Muscle of leg (tissue), 16 donors: ENCODE measurements at places on chromosomes 7 and 10.

DNA sequence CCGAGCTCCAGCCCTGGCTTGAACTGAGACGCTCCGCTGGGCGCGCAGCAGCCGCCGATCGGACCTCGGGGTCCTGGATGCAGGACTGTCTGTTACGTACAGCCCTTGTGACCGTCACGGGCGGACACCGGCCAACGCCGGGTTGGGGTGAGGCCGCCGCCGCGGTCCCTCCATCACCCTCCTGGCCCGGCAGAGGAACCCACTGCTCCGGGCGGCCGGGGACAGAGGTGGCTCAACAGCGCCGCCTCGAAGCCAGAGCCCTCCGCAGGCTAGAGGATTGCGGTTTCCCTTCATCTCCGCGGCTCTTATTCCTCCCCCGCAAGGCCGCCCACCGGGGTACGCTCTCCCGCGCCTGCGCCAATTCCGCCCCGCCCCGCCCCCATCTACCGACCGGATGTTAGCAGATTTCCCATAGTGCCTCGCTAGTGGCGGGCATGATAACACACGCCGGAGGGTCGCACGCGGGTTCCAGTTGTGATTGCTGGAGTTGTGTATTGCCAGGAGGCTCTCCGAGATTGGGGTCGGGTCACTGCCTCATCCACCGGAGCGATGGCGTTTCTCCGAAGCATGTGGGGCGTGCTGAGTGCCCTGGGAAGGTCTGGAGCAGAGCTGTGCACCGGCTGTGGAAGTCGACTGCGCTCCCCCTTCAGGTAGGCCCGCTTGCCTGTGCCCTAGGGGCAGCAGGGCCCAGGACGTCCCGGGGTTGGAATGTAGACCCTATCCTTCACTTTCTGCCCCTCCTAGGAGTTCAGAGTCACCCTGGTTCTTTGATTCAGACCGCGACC lies at the start of gene TFAM:
Gene TFAM (plus strand): TSS at position 412 of the 785 bp plus-strand sequence. CDS start 138 bp downstream, at position 550.
- DNase-seq: peak; percentile 97

DNA sequence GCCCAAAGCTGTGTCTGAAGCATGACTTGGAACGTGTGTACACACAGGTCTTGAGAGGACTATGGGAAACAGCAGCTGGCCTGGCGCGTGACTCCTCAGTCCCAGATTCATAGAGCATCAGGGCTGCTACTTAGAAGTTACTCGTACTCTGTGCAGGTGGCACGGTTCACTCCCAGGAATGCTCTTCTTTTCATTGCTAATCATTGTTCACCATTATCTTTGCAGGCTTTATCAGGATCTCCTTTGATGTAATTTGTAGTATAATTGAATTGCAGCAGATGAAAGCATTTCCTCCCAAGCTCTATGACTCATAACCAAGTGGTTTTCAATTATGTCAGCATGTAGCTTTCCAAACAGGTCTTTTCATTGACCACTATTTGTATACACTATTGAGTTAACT lies 938.9 kb downstream of the NRG3 start:
- no peak for DNase-seq

GRCh38 chr7:131895541-131896164 lies 339.2 kb upstream of the PODXL start:
- DNase-seq: peak; percentile 7

DNA sequence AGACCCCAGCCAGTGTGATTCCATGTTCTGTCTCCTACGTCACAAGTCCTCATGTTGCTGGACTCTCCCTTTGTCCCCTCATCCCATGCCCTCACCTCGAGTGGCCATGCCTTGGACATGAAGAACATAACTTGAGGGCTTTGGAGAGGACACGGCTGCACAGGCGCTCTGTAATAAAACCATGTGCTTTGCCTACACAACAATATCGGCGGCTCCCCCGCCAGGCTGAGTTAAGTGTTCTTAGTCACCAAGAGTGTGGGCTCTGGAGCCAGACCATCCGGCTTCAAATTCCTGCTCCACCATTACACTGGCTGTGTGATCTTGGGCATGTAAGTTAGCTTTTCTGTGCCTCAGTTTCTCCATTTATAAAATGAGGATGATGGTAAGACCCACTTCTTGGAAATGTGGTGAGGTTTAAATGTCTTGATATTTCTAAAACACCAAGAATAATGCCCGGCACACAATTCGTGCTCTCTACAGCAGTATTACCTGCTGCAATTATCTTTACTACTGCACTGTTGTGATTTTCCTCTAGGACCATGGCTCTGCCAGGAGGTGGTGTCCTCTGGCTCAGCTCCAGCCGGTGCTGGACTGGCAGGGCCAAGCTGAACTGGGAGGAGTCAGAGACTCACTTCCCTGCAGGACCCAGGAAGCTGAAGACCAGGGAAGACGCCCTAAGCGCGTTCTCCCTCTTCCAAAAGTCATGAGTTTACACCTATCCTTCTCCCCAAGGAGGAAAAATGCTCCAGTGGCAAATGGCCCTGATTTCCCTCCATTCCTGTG lies 15.7 kb downstream of the SLIT1 start:
- no peak for DNase-seq

- DNase-seq: no peak
Measured at GRCh38 chr7:51774178-51774577, 457.6 kb upstream of the COBL start.

GRCh38 chr7:29995652-29996051 lies 6.1 kb upstream of the SCRN1 start:
- DNase-seq: no peak

DNA sequence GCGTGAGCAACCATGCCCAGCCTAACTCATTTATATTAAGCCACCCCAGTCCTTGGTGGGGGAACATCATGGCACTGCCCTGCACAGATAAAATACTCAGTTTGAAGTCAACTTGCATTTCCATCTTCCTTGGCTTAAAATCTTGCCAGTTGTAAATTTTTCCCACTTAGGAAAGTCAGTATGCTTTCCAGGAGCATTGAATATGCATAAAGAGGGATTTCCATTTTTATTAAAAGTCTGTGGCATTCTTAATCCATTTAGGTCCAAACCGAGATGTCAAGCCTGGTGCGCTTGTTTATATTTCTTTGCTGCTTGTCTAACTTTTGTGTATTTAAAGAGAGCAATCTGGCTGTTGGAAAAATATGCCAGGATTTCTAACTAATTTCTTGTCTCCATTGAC lies 26.1 kb downstream of the MAP3K8 start:
- DNase-seq: peak; percentile 23

DNA sequence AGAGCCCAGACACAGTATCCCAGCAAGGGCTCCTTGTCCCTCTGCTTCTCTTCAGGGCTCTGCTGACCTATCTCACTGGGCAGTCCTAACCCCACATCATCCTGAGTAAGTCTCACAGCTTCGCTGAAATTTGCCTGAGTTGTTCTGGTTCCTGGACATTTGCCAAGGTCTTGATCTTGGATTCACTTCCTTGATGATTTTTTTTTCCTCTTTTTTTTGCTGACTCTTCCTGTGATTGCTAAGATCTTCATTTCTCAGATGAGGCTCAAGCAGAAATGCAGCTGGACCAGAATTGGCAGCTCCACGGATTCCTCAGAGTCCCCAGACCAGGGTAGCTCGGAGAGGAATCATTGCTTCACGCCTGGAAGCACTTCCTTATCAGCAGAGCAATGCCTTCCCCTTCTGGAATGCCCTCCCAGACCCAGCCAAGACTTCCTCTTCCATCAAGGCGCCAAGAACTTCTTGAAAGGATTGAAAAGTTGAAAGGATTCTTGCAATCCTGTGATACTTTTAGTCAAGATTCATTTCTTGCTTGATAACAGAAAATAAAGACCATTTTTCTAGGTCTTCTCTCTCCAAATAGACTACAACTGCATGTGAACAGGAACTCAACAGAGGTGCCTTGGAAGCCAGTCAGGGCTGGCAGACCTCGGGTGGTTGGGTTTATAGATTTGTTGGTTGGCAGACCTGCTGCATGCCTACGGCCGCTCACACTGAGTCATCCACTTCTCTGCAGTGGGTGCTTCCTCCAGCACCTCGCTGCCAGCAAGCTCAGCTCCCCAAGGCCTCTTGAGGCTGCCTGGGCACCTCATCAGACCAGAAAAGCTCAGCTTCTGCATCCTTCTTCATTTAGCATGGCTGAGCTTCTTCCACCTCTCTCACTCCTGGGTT lies 8.8 kb upstream of the AFAP1L2 start:
- peak; percentile 65 for DNase-seq

GRCh38 chr10:98608411-98608810 lies 161.7 kb upstream of the HPS1 start:
- DNase-seq: peak; percentile 50

DNA sequence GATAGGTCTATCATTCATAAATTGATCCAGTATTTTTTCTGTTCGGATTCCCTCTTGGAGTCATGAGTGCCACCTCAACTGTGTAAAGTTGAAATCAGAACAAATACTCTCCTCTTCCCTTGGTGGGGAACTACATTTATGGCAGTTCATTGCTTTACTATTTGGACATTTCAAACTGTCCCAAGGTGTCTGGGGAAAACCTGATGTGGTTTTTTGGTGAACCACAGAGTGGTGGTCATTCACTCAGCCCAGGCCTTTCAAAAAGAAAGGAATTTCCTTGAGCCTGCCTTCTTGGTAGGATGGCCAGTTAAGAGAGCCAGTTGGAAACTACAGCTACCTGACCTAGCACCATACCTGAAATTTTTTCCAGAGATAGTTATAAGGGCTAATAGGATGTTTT lies 59.0 kb downstream of the ABCB1 start:
- no peak for DNase-seq

- no peak for DNase-seq
Measured at GRCh38 chr10:34795334-34795733, 19.8 kb downstream of the PARD3 start.

DNA sequence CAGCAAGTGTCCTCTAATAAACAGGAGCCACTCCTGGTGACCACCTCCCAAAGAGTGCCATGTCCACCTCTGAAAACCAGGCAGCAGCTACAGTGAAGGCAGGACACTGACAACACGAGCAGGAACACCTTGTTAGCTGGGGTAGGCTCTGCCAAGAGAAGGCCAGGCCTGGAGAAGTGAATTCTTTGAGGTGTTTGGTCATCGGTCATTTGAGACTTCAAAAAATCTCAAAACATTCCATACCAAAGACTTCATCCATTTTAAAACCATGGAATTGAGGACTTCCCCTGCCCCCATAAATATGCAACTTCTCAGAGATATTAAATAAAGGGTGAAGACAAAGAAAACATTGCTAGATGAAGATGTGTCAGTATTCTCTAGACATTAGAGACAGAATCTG lies 28.4 kb upstream of the OPALIN start:
- no peak for DNase-seq
